ENCODE measurements at places on chromosomes 7 and 10.

GRCh38 chr10:36496758-36497157 lies 628.6 kb upstream of the ANKRD30A start:
- DNase-seq, result no peak

- no peak for DNase-seq
These were observed 87.4 kb upstream of the FAM20C start for GRCh38 chr7:105002-105401.

- no peak for DNase-seq
These were observed 9.2 kb downstream of the NEBL start for GRCh38 chr10:20887706-20888555.

DNA sequence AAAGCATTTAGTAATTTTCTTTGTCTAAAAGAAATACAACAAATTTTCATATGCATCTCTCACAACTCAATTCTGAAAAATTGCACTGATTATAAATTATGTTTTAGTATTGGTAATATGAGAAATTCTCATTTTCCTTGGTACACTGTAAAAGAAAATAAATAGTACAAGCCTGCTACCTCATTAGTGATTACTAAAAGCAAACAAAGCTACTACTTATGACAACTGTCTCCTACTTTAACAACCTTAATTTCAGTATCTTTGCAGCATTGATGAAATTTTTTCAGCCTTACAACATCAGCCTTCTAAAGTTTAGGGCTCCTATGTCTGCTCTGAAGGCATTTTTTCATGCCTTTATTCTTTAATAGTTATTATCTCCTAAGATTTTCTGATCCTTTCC lies 65.7 kb downstream of the MINDY3 start:
- no peak for DNase-seq

DNA sequence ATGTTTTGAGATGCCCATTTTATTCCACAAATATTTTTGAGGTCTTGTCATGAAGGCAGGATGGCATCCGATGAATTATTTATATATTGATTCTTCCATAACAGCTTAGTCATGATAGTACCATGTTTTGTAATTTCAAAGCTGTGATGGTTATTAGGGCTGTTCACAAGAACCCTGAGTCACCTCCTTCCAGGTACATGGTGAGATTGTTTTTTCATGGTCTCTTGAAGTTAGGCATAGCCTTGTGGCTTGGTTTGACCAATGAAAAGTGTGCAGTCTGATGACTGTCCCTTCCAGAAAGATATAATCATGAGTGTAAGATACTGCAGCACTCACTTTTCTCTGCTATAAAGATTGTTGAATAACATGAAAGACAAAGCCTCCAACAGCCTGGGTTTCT lies 274.8 kb downstream of the FGFR2 start:
- DNase-seq, result no peak

DNA sequence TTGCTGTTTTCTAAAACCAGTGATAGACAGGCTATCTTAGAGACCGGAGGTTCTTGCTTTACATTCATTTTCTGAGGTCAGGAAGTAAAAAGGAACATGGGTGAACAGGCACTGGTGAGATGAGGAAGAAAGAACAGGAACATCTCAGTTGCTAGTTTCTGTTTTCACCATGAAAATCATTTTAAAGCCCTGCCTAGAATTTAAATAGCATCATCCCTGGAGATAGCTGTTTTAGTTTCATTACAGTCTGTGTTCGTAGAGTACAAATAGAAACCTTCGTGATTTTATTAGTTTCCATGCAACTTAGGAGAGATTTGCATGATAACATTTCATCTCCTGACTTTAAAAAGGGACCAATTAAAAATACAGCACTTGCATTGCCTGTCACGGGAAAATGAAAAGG lies 14.7 kb downstream of the KCNMA1 start:
- DNase-seq, result no peak

DNA sequence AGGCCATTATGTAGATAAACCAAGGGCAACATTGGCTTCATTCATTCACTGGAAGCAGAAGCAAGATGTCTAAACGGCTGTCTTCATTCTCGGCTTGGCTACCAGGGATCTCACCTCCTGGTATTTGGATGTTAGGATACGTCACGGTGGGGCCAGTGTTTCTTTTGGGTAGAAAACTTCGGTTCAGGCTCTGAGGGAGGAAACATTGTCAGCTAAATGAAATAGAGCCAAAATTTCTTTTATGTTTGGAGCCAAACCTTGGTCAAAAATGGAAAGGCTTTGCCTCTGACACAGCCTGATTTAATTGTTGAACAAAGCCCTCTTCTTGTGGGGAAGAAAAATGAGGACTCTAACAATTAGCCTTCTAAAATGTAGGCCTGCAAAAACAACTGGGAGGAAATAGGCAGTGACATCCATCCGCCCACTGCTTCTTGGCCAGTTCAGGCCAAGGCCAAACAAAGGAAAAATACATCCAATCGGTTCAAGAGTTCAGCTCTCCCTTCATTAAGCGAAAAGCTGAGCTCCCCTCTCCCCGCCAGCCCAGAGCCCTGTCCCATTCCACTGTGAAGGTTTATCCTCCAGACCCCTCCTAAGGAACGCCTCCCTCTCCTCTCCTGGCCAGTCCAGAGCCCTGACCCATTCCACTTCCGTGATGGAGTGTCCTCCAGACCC lies 44.4 kb downstream of the PFKFB3 start:
- no peak for DNase-seq

DNA sequence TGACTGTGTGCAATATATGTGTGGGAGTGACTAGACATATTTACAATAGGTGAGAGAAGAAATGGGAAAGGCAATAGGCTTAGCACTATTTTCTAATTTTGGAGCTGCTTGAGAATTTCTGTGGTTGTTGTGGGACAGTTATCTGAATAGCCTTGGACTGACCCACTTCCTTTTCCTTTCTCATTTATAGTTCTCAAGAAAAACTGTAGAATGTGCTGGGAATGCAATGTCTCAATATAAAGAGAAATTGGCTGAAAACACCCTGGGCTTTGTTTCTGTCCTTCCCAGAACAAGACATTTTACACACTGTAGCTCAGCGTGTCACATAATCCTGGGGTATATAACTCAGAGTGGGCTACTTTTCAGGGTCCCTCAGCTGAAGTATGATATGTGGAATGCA lies 153.0 kb upstream of the RHOBTB1 start:
- DNase-seq, result no peak

DNA sequence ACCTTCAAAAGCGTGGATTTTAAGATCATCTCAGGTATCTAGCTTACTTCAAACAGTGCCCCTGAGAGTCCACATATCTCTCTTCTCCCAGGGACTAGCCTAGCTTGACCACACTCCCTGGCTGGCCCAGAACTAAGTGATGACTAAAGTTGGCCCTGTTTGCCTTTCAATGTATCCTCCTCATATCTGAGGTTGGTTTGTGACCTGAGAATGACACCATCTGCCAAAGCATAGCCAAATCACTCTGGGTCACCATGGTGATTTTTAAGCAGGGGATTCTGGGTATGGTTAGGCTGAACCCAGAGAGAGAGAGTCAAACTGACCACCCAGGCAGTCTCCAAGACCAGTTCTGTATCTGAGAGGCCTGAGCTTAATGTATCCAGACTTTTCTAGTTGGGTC lies 16.2 kb downstream of the CNNM1 start:
- DNase-seq, result peak; percentile 44

DNA sequence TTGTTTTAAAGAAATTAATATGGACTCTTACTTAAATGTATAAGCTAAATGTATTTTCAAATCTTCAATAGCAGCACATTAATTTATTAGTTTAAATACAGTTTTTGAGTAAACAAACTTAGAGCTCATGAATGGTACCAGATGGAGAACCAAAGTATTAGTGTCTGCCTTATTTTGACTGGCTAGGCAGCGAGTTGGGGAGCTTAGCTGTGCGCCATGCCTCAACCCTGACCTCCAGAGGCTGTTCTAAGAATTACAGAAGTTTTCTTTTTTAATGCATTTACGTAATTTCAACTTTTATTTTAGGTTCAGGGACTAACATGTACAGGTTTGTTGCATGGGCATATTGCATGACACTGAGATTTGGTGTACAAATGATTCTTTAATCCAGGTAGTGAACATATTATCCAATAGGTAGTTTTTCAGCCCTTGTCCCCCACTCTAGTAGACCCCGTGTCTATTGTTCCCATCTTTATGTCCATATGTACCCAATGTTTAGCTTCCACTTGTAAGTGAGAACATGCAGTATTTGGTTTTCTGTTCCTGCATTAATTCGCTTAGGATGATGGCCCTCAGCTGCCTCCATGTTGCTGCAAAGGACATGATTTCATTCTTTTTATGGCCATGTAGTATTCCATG lies 166.8 kb downstream of the IQUB start:
- peak; percentile 6 for DNase-seq

GRCh38 chr10:90857635-90858460 lies at the start of gene HTR7:
HTR7 (minus strand) TSS chr10:90858039; CDS start chr10:90857671, 368 bp downstream.
- DNase-seq, result no peak

DNA sequence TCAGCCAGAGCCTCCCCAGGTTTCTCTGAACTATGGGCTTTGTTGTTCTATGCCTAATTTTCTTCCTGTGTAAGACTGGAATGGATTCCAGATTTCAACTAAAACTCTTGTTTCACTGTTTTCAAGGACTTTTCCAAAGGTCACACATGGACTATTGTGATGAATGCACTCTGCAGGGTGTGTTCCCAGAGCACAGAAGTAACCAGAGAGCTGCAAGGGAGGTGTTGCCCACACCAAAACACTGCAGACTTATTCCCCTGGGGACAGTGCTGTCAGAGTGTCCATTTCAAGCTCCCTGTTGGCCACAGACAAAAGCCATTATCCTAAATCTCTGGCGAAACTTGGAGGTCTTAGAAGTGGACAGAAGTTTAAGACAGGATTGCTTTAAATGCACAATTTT lies 231.6 kb downstream of the TRIL start:
- DNase-seq, result no peak
